Fibroblast of lung (primary cell): ENCODE measurements at places on chromosomes 16 and 17. TPM values are rescaled to one million over a fixed set of nuclear protein-coding genes. Genes with fewer than 3 reads are reported as not detected.
A peak's percentile ranks its signal among the peaks of the same experiment; 100 is the strongest.

GRCh38 chr17:31825961-31826691 lies 32.9 kb downstream of the COPRS start:
- no peak for DNase-seq

DNA sequence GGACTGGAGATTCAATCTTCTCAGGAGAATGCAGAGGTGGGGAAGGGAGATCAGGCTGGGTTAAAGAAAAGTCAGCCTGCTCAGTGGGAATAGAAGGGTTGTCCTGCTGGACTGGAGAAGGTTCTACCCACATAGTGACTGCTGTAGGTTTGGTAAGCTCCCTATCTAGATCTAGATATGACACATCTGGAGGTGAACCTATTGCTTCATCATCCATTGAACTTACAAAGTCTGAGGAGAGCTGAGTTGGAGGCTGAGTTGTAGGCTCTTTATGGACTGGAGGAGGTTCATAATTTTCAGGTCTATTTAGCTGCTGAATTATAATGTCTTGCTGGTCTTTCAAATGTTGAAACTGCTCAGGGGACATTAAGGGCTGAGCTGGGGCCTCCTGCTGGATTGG lies 46.0 kb upstream of the NF1 start:
- DNase-seq, result no peak

DNA sequence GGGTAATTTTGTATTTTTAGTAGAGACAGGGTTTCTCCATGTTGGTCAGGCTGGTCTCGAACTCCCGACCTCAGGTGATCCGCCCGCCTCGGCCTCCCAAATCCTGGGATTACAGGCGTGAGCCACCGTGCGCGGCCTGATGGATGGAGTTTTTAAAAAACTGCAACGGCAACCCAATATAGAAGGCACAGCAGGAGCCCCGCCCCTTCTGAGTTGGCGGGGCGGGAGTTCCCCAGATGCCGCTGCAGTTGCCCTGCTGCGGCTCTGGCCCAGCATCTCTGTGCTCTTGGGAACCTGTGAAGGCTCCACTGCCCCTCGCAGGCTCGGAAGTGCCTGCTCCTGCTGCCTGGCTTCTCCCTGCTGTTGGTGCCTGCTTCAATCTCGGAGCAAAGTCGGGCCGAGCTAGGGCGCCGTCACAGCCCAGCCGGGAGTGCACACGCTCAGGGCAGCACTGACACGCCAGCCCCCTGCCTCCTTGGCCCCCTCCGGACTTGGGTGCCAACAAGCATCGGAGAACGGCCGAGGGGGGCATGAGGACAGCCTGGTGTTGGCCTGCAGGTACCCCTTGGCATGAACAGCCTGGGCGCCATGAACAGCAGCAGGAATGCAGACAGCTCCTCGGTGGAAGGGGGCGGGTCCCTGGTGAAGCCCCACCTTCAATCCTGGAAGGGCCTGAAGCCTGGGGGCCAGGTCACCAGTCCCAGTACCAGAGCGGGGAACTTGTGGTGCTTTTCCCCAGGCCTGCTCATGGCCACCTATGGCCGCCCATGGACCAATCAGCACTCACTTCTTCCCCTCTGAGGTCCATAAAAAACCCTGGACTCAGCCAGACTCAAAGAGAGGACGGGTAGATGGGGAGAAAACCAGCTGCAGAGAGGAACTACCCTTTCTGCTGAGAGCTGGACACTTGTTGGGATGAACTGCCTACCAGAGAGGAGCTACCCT lies 2.3 kb upstream of the NT5M start:
- DNase-seq, result peak; percentile 54

- DNase-seq, result no peak
Observed at GRCh38 chr17:78133179-78133951, 2.8 kb downstream of the TMC8 start.

DNA sequence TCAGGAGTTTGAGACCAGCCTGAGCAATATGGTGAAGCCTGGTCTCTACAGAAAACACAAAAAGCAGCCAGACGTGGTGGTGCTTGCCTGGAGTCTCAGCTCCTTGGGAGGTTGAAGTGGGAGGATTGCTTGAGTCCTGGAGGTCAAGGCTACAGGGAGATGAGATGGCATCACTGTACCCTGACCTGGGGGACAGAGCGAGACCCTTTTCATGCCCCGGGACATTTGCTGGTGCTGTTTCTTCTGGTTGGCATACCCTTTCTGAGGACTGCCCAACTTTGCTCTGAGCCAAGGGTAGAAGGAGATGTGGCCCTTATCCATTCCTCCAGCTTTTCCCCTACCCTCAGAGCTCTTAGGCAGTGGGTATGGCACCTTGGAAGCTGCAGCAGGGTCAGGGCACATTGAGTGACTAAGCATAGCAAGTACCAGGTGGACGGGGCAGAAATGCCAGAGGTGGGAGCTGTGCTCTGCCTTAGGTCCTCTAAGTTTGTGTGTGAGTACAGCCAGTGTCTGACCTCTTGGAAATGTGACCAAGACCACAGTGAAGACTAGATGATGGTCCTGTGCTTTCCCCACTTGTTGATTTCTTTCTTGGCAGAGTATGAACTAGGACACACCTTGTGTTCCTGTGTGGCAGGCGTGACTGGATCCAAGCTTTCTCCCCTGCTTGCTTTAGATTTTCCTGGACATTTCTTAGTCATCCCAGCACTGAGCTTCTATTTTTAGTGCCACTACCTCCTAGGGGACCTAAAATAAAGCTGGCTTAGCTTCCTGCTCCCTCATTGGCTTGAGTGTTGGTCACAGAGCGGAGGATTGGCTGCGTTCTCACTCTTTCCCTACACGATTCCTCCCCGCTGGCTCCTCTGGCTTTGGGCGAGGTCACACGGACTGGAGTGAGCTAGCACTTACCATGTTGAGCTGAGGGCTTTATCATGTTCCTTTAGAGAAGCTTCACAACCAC lies 9.9 kb upstream of the EDC4 start:
- DNase-seq, result peak; percentile 68

- no peak for DNase-seq
Observed at GRCh38 chr16:85564277-85565051, 48.7 kb upstream of the GSE1 start.

- no peak for DNase-seq
Observed at GRCh38 chr16:52570495-52571091, 23.6 kb upstream of the TOX3 start.

DNA sequence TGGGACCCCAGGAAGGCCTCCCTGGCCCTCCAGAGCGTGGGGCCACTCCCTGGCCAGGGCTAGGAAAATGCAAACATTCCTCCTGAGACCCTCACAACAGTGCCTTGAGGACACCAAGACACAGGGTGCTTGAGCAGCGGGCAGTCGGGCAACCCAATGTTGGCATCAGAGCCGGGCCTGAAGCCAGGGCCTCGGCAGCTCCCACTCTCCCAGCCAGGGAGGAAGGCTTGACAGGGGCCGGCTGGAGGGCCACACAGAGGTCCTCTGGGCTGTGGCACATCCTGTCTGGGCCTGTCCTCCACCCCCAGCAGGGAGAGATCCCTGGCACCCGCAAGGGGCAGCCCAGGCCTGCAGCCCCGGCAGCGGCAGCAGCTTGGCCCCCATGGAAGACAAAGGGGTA lies 12.3 kb upstream of the KRT17 start:
- no peak for DNase-seq

- DNase-seq, result no peak
Observed at GRCh38 chr17:81870981-81871386, at the start of gene ARHGDIA. ARHGDIA (minus strand) TSS chr17:81871337; CDS start chr17:81869930, 1,407 bp downstream.

GRCh38 chr17:73720187-73720834 lies 76.1 kb upstream of the SDK2 start:
- no peak for DNase-seq

DNA sequence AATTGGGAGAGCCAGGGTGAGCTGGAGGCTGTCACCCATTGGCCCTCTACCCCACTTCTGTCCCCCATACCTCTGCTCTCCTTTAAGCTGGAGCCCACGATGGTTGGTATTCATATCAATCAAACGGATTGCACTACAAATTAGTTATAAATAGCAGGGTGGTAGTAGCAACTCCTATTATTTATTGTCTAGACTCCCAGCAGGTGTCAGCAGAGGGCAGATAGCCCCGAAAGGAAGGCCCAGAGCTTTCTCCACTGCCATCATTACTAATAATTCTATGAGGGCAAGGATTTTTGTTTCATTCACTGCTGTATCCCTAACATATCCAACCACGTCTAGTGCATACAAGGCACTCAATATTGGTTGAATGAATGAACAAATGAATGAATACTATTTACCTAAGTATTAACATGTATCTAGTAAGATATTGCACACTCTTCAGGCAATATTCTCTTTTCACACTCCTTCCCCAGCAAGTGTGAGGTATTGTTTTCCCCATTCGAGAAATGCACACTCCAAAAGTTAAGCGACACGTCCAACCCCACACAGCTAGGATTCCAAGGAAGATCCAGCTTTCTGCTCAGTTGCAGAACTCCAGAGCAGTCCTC lies 6.3 kb downstream of the C17orf50 start:
- DNase-seq, result peak; percentile 67

DNA sequence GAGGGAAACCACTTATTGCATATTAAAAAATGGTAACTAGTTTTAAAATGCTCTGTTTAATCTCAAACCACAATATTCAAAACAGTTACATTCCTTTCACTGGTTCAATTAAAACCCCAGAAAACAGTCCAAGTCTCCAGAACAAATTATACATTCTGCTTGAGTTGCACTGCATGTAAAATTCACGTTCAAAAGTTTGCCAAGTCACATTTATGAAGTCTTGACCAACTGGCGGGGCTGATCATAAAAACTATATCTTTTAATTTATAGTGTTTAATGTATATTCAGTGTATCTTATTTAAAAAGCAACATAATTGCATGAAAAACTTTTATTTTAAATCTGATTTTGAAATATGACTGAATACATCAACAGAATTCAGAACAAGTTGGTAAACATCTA lies 25.0 kb downstream of the CPPED1 start:
- DNase-seq, result no peak

DNA sequence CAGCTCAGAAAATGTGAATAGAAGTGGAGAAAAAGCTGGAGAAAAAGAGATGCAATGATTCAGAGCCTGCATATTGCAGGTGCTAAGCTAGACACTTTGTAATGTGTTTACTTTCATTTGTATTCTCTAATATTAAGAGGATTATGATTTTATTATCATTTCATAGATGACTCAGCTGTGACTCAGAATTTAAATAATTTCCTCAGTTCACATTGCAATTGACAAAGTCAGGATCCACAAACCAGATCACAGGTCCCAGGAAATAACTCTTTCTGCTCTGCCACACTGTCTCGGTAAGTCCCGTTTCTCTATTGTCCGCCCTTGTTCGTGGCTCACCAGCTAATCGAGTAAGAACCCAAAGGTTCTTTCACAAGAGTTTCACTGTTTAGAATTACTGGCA lies 235.4 kb upstream of the MON1B start:
- peak; percentile 43 for DNase-seq

- no peak for DNase-seq
Observed at GRCh38 chr17:41308918-41309359, at the start of gene KRTAP16-1. KRTAP16-1 (minus strand) TSS chr17:41309309; CDS start chr17:41309253, 56 bp downstream.

GRCh38 chr17:72985882-72986720 lies 106.4 kb downstream of the SLC39A11 start:
- DNase-seq, result peak; percentile 55

DNA sequence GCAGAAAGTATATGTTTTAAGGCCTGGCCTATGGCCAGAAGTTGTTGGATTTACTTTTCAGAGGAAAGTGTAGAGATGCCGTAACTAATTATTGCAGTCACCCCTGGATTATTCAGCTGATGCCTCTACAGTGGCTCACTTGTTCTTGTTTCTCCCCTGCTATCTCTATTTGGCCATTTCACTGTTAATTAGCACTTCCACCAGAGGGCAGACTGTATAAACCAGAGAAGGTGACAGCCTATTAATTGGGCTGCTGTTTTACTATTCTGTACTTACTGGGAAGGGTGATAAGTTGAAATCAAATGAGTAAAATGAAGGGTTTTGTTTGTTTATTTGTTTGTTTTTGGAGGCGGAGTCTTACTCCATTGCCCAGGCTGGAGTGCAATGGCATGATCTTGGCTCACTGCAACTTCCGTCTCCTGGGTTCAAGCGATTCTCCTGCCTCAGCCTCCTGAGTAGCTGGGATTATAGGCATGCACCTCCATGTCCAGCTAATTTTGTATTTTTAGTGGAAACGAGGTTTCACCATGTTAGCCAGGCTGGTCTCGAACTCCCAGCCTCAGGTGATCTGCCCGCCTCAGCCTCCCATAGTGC lies 66.0 kb downstream of the CDK12 start:
- peak; percentile 15 for DNase-seq

- no peak for DNase-seq
Observed at GRCh38 chr17:48488548-48489106, 42.2 kb downstream of the HOXB1 start.

DNA sequence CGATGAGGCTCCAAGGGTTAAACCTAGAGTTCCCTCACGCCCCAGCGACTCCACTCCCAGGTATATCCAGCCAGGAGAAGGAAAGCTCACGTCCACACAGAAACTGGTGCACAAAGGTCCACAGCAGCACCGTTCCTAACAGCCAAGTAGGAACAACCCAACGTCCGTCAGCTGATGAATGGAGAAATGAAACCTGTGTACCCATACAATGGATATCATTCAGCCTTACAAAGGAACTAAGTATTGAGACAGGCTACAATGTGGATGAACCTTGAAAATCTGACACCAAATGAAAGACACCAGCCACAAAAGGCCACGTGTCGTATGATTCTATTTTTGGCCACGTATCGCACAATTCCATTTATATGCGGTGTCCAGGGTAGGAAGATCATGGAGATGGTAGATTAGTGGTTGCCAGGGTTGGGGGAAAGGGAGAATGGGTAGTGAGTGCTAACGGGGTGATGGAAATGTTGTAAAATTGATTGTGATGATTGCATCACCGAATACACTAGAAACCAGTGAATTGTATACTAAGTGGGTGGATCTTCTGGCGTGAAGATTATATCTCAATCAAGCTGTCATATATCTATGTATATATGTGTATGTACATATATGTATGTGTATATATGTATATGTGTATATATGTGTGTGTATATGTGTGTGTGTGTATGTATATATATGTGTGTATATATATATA lies 30.1 kb downstream of the NLRC3 start:
- DNase-seq, result no peak

- no peak for DNase-seq
Observed at GRCh38 chr17:9998060-9998459, 93.0 kb upstream of the RCVRN start.

DNA sequence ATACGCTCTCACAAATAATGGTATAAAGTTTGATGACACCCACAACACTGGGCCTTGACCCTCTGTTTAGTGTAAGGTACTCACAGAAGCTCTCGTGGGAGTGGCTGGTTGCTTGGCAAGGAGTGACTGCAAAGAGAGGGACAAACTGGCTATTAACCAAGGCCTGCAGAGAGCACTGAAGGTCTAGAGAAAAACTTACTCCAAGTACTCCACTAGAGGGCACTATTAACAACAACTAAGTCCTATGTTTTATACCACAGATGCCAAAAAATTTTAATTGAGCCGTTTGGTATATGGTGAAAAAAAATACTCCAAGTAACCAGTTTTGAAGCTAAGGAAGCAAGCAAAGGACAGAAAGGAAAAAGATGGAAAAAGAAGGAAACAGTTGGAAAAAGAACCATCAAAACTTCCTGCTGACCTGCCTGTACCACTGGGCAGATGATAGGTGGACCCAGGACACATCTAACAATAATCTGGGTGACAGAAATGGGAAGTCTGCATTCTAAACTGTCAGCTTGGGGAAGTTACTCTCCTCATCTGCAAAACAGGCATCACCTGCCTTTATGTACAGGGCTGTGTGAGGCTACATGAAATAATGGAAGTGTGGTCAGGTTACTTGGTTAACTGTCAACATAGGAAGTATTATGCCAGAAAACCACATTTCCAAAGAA lies 23.2 kb downstream of the DYNC1LI2 start:
- DNase-seq, result peak; percentile 62

The CACNA1H gene
- 0.26 and 1.2 TPM in 2 replicates for total RNA-seq

The COPZ2 gene
- 49.8 and 63.1 TPM in 2 replicates for total RNA-seq

The SSH2 gene
- 18.0 and 30.2 TPM in 2 replicates for total RNA-seq

The ITGB3 gene
- 13.1 and 22.0 TPM in 2 replicates for total RNA-seq

The RTN4RL1 gene
- total RNA-seq, result 0.51 and 0.83 TPM in 2 replicates

The CSF3 gene
- not detected in 2 replicates for total RNA-seq
